Activated CD4-positive, CD25-positive, alpha-beta regulatory T cell treated with anti-CD3 and anti-CD28 coated beads, Interleukin-2, amount 50 U/mL, for 72 hours (primary cell): ENCODE measurements at places on chromosomes 6 and 20.

- no peak for DNase-seq
Measured at GRCh38 chr6:17015551-17016381, 86.1 kb upstream of the STMND1 start.

- no peak for DNase-seq
Measured at GRCh38 chr6:2945153-2945452, 26.3 kb downstream of the SERPINB6 start.

GRCh38 chr6:136945711-136946121 is 23.6 kb downstream of the SLC35D3 start:
- DNase-seq, result no peak

DNA sequence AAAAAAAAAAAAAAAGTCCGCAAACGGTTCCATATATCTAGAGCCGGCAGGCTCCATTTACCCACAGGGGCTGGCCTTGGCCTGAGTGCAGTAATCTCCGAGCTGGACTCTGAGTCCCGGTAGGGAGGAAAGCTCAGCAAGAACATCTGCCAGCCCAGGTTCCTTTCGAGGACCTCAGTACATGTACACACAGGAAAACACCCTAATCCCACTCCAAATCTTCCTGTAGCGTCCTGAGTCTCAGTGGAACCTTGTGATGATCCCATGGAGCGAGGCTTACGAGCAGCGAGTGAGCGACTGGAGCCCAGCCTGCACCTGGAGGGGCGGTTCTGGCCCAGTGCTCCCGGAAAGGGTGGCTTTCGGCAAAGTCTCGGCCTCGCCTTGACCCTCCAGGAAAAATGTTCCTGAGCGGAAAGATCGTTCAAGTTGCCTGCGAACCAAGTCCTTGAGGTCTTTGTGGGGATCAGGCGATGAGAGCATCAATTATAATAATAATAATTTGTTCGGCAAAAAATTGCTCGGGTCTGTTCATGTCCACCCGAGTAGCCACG is 32.1 kb downstream of the PRSS16 start:
- DNase-seq, result no peak
